ENCODE measurements at places on chromosomes 2 and 18.

GRCh38 chr2:186690786-186691185, 3.1 kb upstream of the FAM171B start:
- DNase-seq = no peak

GRCh38 chr2:11762799-11763461, 16.5 kb downstream of the LPIN1 start:
- no peak for DNase-seq

DNA sequence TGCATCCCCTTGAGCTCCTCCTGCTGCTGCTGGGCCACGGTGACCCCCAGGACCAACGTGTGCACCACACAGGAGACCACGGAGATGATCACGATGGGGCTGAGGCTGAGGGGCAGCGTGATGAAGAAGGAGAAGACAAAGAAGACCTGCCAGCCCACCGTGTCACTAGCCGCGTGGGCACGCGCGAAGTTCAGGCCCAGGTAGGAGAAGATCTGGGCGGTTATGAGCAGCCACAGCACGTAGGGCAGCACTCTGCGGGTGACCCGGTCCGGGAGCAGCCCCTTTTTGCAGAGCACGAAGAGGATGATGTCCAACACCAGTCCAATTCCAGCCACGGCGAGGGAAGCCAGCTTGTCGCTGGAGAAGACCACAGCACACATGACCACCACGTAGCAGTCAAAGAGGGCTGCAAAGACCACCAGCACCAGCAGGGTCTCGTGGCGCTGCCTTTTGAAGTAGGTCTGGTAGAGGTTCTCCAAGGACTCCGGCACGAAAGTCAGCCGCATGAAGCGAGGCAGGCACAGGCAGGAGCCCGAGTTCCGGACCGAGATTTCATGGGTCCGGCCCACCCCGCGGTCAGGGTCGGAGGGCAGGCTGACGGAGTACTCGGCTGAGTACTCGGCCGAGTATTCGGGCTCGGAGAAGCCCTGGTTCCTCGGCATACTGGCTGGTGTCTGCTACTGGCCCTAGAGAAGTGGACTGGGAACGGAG, 1.6 kb downstream of the ADCY3 start:
- no peak for DNase-seq

GRCh38 chr2:241083091-241083415, 19.0 kb downstream of the MTERF4 start:
- DNase-seq = no peak

GRCh38 chr2:217947383-217948350, 55.1 kb downstream of the TNS1 start:
- DNase-seq = no peak

GRCh38 chr2:103788389-103788788, 1026.6 kb downstream of the TMEM182 start:
- peak; percentile 5 for DNase-seq

- DNase-seq = no peak
Measured at GRCh38 chr2:47528874-47529273, 125.9 kb downstream of the MSH2 start.

DNA sequence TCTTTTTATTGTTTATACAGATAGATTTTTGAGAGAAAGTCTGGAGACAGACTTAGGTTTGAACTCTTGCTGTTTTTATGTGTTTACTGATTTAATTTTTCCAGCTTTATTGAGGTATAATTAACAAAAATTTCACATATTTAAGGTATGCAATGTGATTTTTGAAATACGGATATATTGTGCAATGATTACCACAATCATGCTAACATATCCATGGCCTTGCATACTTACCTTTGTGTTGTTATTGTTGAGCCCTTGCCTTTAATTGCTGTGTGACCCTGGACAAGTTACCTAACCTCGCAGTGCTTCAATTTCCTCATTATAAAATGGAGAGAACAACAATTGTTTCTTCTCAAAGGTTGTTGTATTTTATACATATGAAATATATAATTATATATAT, 13.9 kb upstream of the RBMS1 start:
- no peak for DNase-seq

DNA sequence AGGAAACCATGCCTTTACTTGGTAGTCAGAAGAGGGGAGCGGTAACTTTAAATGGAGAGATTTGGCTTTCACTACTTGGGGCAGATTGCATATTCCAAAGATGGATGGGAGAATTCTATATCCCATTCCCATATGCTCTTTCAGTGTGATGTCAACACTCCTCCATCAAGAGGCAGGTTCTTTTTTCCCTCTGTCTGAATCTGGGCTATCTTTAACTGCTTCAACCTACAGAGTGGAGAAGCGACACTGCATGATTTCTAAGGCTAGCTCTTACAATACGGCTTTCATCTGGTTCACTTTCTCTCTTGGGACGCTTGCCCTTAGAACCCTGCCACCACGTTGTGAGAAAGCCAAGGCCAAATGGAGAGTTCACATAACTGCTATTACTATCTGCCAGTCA, 34.4 kb downstream of the SKA1 start:
- no peak for DNase-seq

GRCh38 chr2:176104316-176105077, 2.6 kb upstream of the HOXD11 start:
- peak; percentile 47 for DNase-seq

DNA sequence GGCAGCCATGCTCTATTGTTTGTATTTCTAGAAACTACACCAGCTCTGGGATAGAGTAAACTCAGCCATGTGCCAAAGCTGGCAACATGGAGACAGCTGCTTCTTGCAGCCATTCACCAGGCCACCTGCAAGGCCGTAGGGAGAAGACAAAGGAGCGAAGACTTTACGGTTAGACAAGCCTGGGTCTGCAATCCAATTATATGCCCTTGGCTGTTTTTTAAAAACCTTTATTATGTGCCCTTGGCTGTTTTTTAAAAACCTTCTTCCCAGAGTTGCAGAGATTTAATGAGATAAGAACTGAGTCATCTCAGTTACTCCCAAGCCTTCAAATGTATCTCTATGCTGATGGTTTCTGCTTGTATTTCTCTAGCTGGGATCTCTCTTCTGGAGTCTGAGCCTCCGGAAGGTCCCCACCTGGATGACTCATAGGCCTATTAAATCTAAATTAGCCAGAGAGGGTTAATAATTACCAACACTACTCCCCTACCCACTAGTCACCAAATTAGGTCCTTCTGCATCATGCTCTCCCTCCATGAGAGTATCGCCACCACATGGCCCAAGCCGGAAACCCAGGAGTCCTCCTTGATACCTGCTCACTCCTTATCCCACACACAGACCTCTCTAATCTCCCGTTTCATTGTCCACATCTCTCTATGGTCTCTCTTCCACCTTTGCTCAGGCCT, 17.5 kb upstream of the DPP4 start:
- peak; percentile 42 for DNase-seq

DNA sequence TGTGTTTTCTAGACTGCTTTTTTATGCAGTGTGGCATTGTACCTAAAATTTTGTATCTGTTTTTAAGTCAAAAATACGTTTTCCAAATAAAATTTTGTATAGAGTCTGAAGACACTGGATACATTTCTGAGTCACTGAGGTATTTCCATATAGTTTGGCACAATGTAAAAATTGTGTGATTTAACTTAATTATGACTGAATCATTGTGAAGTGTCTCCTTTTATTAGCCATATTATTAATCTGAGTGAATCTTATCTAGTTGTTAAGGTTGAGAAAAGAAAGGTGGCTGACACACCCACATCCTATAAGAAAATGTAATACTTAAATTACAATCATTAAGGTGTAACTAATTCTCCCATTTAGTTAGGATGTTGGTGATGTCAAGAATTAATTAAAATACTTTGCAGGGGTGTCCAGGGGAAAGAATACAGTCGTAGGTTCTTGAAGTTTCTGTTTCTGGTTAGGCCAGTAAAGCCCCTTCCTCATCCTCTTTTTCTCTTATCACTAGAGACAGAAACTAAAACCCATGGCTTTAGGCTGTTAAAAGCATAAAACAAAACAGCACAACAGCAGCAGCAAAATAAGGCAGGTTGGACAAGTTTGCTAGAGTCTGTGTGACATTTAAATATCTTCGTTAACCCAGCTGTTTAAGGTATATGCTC, 71.6 kb downstream of the UBE2E3 start:
- DNase-seq = no peak

- DNase-seq = no peak
Measured at GRCh38 chr2:149418065-149418464, 87.7 kb downstream of the LYPD6 start.

- DNase-seq = no peak
Measured at GRCh38 chr2:4995466-4995865, 696.7 kb upstream of the SOX11 start.

DNA sequence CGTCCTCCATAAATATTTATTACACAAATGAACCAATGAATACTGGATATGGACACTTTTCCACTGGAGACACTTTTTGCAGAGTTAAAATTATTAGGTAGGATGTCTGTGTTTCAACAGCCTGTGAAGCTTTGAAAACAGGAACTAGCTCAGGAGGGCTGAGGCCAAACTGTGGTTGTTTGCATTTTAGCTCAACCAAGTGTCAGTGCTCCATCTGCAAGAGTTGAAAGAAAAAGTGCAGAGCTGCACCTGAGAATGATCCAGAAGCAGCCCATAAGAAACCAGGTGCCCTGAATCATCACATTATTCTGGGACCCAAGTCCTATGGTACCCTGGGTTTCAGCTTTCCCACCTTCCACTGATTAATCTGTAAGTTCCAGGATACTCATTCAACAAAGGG, 180.4 kb downstream of the TRIB2 start:
- DNase-seq = no peak

DNA sequence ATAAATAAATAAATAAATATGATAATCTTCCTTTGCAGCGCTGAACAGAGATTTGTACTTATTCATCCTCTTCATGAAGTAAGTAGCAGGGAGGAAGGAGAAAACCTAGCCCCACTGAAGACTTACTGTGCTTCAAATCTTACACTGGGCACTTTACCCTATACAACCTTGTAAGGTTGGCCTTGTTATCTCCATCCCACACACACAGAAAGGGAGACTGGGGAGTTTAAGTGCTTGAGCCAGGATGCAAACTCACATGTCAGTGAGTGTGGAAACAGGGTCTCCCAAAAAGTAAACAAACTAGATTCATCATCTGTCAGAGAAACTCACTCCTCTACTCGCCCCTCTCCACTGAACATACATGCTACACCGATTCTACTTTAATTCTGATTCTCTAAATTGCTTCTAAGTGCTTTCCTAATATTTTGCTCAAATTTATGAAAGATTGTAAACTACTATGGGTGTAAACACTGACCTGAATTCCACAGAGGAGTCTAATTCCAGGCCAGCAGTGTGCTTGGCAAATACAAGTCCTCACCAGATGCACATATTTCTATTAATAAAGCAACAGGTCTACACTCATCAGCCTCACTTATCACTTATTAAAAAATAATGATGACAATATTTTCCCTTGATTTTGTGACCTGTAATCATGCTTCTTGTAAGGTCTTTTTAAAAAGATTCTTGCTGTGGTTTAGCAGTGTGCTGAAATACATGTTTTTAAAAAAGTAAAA, 155.5 kb downstream of the TCF4 start:
- DNase-seq = no peak

GRCh38 chr18:1559563-1559962, 654.9 kb downstream of the ADCYAP1 start:
- DNase-seq = peak; percentile 9

DNA sequence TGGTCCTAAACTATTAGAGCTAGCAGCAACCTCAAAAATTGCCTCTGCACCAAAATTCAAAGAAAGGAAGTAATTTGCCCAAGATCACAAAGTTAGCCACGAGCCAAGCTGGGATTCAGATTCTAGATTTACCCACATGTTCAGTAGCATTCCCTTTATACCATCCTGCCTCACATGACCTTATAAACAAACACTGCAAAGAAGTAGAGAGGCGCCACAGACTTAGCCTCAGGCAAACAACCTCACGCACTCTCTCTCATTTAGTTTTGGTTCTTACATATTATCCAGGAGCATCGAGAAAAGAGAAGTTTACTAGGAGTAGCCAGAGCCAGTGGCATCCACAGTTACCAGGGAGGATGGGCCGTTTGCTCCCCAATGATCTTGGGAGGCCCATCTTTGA, 226.6 kb downstream of the OSR1 start:
- DNase-seq = no peak

DNA sequence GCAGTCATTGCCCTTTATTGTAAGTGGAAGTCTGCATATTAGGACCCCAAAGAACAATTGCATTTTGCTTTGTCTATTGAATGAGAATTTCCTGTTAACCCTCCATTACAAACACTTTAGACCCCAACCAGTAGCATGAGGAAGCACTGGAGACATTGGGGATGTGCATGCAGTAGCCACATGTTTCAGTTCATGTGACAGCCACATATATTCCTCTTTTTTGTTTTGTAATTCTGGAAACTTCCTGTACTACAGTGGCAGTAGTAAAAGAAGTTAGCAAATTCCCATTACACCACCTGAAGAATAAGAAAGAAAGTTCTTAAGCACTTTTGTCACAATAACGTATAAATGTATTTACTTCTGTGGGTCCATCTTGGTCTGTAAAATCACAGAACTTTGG, 281.1 kb upstream of the SLC14A2 start:
- DNase-seq = no peak

DNA sequence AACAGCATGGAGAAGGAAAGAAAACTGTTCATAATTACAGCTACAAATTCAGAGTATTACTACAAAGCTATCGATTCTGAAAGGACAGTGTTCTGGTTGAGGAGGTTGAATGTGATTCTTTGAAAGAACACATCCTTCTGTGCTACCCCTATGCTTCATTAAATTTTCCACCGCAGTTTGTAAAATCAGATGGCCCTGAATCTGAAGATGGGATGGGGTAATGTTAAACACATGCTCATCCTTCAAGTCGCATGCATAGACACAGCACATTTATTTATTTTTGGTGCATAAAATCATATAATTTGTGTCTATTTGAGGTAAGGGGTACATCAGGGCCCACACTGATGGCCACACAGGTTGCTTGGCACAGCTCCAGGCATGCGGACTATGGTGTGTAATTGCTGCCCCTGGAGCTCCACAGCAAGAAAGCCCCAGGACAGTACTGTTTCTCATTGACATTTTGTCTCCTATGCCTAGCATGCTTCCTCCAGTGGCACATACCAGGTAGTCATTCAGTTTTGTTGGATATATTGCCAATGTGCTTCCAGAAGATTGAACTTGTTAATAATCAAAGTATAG, 238.8 kb upstream of the TANK start:
- DNase-seq = no peak

- peak; percentile 39 for DNase-seq
Measured at GRCh38 chr2:49210191-49210590, 55.9 kb upstream of the FSHR start.

GRCh38 chr2:173990970-173991819, 26.0 kb upstream of the SP3 start:
- peak; percentile 61 for DNase-seq

- peak; percentile 64 for DNase-seq
Measured at GRCh38 chr18:9612215-9612830, 2.0 kb downstream of the PPP4R1 start.

DNA sequence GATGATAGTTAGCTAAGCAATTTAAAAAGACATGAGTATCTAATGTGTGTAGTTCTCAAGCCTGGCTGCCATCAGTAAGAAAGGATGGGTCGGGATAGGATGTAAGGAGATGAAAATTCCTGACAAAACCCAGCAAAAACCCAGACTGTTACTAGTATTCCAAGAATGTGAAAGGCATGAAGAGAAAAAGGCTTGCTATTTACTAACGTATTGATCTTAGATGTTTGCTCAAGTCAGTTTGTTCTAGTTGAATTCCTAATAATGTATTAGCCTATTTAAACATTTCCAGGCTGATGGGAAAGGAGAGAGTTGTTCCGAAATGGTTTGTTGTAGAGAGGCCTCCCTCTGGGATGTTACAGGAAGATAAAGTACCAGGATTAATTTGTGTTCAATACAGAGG, 88.2 kb downstream of the ZNF532 start:
- no peak for DNase-seq

- peak; percentile 62 for DNase-seq
Measured at GRCh38 chr18:55384551-55385275, 203.3 kb downstream of the TCF4 start.

GRCh38 chr2:234267534-234267933, 217.0 kb downstream of the SPP2 start:
- DNase-seq = no peak

All from NCI-H82 (cell line).